ENCODE measurements at places on chromosomes 3 and 15. TPM values are rescaled to one million over a fixed set of nuclear protein-coding genes. Genes with fewer than 3 reads are reported as not detected.

Gene GXYLT2
- not detected for polyA plus RNA-seq

Gene TM4SF4
- polyA plus RNA-seq: not detected

Gene CCR8
- polyA plus RNA-seq: not detected

Gene GRAMD2A
- polyA plus RNA-seq: not detected

Gene OR5AC2
- not detected for polyA plus RNA-seq

Gene CILP
- not detected for polyA plus RNA-seq

Gene SYNPR
- not detected for polyA plus RNA-seq

Gene OR5K2
- not detected for polyA plus RNA-seq

Gene STOML1
- 21.3 TPM for polyA plus RNA-seq

Gene ZNF654
- polyA plus RNA-seq: 13.3 TPM

Gene CPN2
- polyA plus RNA-seq: not detected

Gene KIF15
- polyA plus RNA-seq: 0.14 TPM

Gene NXPE3
- polyA plus RNA-seq: 71.0 TPM

Gene COL6A5
- not detected for polyA plus RNA-seq

Gene ROBO2
- not detected for polyA plus RNA-seq

Gene SERPINI2
- polyA plus RNA-seq: not detected

Gene ZNF660
- polyA plus RNA-seq: not detected

Gene ZCWPW2
- 0.67 TPM for polyA plus RNA-seq

Gene DPPA4
- 2.2 TPM for polyA plus RNA-seq

Gene GOLGA8T
- not detected for polyA plus RNA-seq

Gene FANCD2OS
- polyA plus RNA-seq: not detected

Gene CTXN2
- polyA plus RNA-seq: not detected

Gene GOLGA6B
- not detected for polyA plus RNA-seq

Gene IL5RA
- polyA plus RNA-seq: not detected

Gene CTNNB1
- polyA plus RNA-seq: 89.5 TPM

Gene ALDH1L1
- polyA plus RNA-seq: not detected

Gene SLC28A2
- polyA plus RNA-seq: not detected

Gene ZNF662
- polyA plus RNA-seq: 0.43 TPM

Gene GOLGA8R
- polyA plus RNA-seq: 0.11 TPM

Gene ZDHHC23
- polyA plus RNA-seq: 0.55 TPM

Gene ZKSCAN7
- 2.4 TPM for polyA plus RNA-seq

Gene SOX14
- not detected for polyA plus RNA-seq

Data from naive thymus-derived CD4-positive, alpha-beta T cell (primary cell).